Activated CD8-positive, alpha-beta memory T cell treated with anti-CD3 and anti-CD28 coated beads, Interleukin-2, amount 10 ng/mL, durations not matched to agents 7 days and 5 days (primary cell): ENCODE measurements at places on chromosomes 2 and 18. TPM values are rescaled to one million over a fixed set of nuclear protein-coding genes. Genes with fewer than 3 reads are reported as not detected.

DNA sequence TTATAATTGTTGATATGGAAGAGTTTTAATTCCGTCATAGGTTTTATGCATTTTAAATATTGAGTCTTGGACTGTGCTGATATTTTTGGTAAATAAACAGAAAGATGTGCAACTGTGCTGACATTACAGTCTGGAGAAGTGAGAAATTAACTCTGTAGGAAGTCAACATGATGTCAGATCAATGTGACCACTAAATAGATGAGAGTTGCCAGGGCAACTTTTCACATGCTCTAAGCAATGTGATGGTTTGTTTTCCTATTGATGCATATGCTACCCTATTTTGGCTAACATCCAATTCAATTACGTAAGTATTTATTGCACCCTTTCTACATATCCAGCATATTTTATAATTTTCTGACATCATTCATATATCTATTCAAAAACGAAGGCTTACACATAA, 1109.3 kb downstream of the TSN start:
- DNase-seq, result no peak

GRCh38 chr2:200439981-200440380, 69.9 kb downstream of the KCTD18 start:
- no peak for DNase-seq

- no peak for DNase-seq
Observed at GRCh38 chr2:204468746-204469429, 76.4 kb upstream of the PARD3B start.

- DNase-seq, result peak; percentile 43
Observed at GRCh38 chr2:206642075-206643025, at the start of gene FAM237A. Gene FAM237A (plus strand): TSS chr2:206642487. CDS start chr2:206644237, 1,750 bp downstream.

DNA sequence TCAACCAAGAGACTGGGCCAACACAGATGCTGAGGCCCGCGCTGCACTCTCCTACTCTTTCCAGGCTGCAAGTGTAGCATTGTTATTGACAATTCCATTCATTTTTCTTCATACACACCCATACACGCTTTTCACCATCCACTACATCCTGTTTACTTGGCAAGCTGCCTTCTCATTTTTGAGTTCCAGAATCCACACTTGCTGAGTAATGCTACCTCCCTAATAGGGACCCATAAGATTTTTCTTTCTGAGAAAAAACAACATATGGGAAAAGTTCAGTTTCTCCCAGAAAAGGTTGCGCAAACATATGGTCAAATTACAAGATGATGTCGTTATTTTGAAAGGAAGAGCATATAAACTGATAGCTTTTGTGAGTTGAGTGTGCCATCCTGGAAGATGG, 3.3 kb upstream of the NETO1 start:
- no peak for DNase-seq

DNA sequence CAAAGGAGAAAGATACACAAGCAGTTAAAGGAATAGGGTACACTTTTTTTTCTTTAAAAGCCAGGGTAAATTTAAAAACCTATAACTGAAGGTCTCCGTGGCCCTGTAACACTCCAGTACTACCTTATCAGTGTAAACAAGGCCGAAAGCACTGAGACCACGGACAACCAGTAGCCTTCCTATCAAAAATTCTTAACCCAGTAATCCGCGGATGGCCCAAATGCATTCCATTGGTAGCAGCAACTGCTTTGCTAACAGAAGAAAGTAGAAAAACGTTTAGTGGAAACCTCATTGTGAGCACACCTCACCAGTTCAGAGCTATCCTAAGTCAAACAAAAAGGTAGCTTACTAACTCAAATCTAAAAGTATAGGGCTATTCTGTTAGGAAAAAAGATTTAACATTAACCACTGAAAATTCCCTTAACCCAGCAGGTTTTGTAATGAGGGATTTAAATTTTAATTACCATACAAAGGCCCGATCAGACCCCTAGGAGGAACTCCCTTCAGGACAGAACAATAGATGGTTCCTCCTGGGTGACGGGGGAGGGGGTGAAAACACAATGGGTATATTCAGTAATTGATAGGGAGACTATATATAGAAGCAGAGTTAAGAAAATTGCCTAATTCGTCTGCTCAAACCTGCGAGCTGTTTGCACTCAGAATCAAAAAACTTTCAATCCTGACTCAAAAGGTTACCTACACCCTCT, 50.8 kb upstream of the CWC22 start:
- DNase-seq, result no peak

GRCh38 chr2:217756375-217757107, 246.3 kb downstream of the TNS1 start:
- DNase-seq, result peak; percentile 72

The GBX2 gene
- total RNA-seq, result not detected

The DLGAP1 gene
- not detected for total RNA-seq

The TSPYL6 gene
- total RNA-seq, result not detected
